ENCODE measurements at places on chromosomes 5 and 9.

- DNase-seq: no peak
These were observed 19.5 kb downstream of the DBH start for GRCh38 chr9:133655701-133656100.

DNA sequence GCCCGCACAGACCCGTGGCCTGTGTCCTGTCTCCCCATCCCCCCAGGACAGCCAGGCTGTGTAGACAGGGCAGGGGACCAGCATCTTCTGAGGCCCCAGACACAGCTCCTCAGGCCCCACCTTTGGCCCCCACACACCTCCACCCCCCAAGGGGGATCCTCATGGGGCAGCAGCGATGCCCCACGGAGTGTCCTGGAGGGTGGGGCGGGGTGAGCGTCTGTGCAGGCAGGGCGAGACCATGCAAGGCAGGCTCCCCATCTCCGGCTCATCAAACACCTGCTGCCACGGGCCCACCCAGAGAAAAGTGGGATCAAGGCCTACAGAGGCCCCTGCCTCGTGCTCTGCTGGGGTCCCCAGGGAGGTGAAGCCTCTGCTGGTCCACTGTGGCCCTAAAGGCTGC is 118.7 kb upstream of the FOXD4L5 start:
- no peak for DNase-seq

GRCh38 chr9:87547671-87548081 is 50.0 kb downstream of the DAPK1 start:
- no peak for DNase-seq

DNA sequence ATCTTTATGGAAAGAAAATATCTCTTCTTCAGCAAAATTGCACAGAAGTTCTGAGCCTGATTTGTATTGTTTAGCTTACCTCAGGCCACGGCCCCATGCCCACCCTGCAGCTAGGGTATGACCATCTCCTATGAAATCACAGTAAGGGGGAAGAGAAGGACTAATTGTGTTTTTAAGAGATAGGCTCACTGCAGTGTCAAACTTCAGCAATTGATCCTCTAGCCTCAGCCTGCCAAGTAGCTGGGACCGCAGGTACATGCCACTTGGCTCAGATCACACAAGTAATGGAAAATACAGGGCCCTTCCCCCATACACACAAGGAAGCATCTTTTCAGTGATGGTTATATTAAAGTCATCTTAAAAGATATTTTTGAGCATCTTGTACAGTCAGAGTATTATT is 60.0 kb downstream of the DMAC1 start:
- DNase-seq: no peak

DNA sequence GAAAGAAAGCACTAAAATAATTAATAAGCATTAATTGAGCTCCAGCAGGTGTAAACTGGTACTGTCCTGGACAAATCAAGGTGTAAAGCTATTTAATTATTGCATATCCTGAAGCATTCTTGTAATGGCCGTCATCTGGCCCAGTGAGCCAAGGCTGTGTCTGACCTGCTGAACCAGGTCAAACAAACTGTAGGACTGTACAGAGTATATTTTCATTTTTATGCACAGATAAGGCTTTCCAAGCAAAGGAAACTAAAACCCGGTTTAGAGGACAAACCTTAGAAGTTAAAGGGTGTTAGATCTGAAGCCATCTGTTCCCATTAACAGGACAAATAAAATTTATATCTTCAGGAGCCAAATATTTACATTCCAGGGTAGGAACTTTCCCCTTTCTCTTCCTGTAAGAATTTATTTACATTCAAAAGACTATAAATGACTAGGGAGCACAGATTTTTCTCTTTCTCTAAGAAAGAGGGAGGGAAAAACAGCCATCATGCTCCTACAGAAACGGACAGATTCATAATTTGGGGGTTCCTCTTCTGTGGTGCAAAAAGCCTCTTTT is 69.8 kb downstream of the ESM1 start:
- DNase-seq: no peak

GRCh38 chr9:84419031-84419602 is 78.6 kb upstream of the SLC28A3 start:
- DNase-seq: no peak

DNA sequence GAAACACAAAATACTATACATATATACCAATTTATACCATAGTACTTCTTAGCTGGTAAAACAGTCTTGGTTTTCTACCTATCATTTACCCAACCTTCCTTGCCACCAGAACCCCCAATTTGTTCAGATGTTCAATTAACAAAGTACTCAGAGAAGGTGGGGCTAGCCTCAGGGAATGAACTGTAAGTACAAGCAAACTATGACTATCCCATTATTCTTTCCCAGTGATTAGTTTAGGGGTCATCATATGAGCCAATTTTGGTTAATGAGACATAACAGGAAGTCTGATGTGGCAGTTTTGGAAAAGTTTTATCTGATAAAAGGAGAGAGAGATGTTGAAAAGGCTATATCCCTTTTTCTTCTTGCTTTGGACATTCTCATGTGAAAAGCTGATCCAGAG is 125.8 kb downstream of the DTWD2 start:
- DNase-seq: no peak

DNA sequence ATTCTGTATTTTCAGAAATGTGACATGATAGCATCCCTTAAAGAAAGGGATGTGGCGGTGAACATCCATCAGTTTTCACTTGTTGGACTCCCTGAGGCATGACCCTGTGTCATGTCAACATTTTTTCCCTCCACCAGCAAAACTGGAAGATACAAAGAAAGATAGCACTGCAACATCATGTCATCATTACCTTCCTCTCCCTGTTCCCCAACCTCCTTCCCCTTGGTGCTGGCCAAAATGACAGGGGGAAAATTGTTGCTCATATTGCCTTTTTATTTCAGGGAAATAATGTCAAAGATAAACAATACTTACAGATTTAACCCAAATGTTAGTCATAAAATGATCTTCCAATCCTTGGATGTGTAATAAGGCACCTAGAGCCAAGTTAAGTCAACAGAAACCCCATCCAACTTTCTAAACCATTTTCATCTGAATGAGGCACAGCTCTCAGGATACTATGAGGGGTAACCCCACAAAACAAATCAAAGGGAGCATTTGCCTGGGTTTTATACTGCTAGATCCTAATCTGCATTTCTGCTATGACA is 644.3 kb downstream of the ACTL7B start:
- no peak for DNase-seq

DNA sequence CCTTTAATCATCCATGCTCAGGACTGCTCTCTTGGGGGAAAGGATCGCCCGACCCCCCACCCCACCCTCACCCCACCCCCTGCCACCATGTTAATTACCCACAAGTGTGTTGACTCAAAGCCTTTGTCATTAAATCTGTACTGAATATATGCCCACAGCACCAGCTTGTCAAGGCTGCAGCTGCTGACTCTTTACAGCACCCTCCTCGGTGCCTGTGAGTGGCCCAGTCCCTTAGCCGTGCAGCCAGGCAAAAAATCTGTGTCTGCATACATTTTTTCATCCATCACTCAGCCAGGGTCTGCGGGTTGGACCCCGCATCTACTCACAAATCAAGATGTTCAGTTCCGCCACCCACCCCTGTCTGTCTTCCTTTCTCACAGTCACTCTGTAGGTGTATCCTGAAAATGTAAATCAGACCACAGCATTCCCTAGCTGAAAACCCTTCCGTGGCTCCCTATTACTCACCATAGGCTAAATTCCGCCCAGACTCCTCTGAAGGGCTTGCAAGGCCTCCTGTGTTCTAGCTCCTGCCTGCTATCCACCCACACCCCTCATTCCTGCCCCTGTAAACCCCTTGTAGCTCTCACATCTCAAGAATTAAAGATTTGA is 53.7 kb upstream of the KCNIP1 start:
- no peak for DNase-seq

Data from posterior cingulate gyrus (tissue), 11 donors.